ENCODE measurements at places on chromosomes 3 and 15.

DNA sequence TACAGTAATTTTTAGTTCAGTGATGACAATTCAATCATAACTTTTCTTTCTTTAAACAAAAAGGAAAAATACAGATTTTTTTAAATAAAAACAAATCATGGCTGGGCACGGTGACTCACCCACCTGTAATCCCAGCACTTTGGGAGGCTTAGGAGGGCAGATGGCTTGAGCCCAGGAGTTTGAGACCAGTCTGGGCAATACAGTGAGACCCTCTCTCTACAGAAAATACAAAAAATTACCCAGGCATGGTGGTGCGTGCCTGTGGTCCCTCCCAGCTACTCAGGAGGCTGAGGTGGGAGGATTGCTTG, 25.6 kb upstream of the ATG7 start:
- no peak for DNase-seq

- no peak for DNase-seq
These were observed 11.9 kb upstream of the PRKCD start for GRCh38 chr3:53149006-53149690.

- peak; percentile 31 for DNase-seq
These were observed at the start of gene FAH for GRCh38 chr15:80152896-80153876. Gene FAH, plus strand, starts transcription at chr15:80152999. Its CDS starts 56 bp downstream, at chr15:80153055.

- DNase-seq, result no peak
These were observed 302.3 kb upstream of the ICE2 start for GRCh38 chr15:60781211-60781713.

DNA sequence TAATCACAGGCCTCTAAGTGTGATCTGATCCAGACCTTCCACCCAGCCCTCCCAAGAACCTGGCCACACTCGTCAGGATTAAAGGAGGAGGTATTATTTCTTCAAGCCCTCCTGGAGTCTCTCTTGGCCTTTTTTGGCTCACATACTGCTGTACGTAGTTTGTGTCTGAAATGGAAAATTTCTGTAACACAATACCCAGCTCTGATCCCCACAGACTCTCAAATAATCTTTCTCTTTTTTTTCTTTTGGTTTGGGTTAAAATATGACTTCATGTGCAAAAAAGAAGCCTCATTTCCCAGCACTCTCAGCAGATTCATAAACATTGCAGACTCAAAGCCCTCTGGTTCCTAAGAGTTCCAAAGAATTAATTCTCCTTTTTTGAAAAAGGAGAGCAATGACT, 96.5 kb upstream of the PHLDB2 start:
- no peak for DNase-seq

DNA sequence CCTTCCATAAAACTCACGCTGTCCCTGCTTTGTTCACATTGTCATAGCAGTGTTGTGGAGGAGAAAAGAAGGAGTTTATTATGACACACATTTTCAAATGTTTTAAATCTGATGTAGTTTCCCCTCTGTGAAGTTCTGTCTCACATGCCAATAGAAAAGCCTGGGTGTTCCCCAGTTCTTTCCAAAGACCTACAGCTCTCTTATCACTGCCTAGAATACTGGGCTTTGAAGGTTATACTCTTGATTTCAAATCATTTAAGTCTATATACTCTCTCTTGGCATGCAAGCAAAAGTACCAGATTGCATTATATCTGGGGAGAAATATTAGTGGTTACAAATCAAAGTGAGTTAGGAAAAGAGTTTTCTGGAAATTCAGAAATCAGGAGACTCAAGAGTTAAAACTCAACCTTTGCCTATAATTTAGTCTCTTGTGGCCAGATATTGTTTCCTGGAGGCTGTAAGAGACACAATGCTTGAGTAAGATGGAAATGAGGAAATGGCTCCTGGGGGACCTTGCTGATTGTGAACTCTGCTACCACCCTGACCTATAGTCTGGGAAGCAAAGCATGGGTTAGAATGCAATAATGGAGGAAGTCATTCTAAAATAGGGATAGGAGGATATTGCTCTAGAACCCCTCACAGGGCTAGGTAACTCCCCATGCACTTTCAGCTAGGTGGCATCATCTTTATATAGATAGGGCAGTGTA, 182.8 kb downstream of the KCNAB1 start:
- no peak for DNase-seq

DNA sequence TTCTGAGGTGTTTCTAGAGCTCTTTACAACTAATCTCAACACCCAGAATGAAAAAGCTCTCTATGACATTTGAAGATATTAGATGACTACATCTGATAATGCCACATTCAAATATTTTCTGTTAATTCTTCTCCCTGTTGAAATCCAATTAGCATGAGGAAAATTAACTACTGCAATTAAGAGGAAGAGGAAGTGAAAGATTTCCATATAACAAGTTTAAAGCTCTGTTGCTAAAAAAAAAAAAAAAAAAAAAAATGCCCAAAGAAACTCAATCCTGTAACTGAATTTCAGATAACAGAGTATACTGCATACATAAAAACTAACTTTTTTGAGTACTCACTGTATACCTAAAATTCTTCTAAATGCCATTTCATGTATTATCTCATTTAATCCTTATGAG, 109.8 kb downstream of the TNIK start:
- DNase-seq, result no peak

DNA sequence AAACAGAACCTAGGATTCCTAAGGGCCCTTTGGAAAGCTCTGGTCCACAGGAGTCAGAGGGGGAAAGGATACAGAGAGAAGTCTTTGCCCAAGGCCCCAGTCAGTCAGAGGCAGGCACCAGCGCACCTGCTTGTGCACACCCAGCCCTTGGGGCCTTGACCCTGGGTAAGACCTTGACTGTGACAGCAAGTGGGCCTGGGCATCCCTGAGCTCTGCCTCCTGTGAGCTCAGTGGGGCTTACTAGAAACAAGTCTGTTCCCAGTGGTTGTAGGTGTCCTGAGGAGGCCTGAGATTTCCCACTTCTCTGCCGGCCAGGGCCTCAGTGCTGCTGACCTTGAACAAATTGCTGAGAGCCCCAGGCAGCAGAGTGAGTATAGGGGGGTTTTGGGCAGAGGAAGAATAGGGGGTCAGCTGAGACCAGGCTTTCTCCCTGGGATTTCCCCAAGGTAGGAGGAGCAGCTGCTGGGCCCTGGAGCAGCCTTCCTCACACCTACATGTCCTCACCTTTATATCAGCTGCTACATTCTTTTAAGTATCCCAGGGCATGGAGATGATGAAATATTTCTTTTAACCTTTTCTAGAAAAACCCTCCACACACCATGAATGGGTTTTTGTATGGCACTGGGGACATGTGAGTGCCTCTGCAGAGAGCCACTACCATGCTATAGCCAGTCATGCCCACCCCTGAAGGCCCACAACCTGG, 9.7 kb upstream of the DAG1 start:
- DNase-seq, result no peak

GRCh38 chr3:34634939-34635338, 836.5 kb downstream of the PDCD6IP start:
- no peak for DNase-seq

DNA sequence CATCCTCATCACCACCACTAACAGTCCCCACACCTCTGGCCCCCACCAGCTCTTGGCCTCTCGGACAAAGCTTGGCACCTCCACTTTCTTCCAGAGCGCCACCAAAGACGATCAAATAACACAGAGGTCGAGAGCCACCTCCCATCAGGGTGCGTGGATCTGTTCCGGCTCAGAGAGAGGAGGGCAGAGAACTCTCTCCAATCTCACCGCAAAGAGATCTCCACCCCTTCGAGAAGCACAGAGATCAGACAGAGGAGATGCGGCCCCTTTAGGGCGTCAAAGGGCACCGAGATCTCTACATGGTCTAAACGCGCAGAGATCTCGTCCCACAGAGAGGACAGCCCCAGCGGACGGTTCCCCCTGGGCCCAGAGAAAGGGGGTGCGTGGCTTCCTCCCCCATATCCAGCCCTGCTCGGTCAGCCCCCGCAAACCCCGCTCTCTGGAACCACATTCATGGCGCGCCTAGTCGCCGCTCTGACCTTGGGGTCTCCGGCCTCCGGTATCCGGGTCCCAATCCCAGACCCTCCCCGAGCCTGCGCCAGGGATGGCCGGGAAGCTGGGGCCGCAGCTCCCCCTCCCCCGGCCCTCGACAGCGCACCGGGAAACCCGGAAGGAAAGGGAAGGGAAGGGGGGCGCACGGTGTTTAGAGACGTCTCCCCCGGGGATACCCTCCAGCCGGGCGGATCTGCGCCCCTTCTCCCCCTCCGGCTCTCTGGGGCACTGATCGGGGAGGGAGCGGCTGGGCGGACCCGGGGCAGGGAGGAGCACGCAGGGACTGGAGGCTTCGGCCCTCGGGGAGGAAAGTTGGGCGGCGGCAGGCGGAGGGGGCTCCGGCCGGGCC, 608 bp downstream of the SCN5A start:
- DNase-seq, result no peak

- DNase-seq, result no peak
These were observed 25.0 kb downstream of the MIX23 start for GRCh38 chr3:122357828-122358702.

GRCh38 chr15:79617071-79617470, 184.9 kb downstream of the MINAR1 start:
- DNase-seq, result no peak

DNA sequence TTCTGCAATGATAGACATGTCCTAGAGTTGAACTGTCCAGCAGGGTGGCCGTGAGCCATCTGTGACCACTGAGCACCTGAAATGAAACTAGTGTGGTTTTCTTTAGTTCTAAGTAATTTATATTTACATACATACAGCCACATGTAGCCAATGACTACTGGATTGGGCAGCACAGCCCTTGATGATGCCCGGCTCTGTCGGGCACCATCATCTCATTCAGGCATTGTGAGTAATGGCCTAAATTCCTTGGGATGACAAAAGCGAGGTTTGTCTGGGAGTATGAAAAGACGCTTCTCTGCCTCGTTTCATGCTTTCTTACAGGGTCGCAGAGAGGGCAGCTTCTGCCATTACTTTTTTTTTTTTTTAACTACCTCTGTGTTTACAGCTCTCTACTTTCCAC, 251.9 kb upstream of the HES1 start:
- no peak for DNase-seq

DNA sequence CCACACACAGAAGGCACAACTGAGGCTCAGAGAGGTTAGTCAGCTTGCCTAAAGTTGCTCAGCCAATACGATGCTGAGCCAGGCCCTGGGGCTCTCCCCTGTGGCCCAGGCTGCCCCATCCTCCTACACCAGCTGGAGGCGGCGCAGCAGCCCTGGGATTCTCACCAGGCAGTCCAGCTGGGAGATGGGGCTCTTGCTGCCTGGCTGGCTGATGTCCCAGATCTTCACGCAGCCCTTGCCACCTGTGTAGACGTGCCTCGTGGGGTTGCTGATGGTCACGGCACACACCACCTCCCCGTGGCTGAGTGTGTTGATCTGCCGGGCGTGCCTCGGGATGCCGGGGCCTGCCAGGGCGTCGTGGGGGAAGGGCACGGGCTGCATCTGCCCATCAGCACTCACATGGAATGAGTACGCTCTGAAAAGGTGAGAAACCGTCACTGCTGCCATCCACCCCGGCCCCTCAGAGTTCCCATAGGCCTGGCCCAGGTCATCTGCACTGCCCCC, 42.8 kb downstream of the TLE3 start:
- no peak for DNase-seq

- no peak for DNase-seq
These were observed 9.6 kb downstream of the TGM4 start for GRCh38 chr3:44883999-44884431.

DNA sequence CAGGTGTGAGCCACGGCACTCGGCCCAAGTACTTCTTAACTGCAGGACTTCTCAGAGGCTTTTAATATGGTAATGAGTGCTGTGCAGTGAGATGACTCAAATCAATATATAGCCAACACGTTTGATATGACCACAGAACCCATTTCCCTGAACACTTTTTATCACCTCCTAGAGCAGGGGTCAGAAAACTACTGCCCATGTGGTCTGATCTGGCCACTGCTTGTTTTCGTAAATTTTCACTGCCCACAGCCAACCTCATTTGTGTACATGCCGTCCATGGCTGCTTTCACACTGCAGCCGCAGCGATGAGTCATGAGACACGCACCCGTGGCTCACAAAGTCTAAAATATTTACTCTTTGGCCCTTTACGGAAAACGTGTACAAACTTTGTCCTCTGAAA, 179.2 kb downstream of the RORA start:
- no peak for DNase-seq

DNA sequence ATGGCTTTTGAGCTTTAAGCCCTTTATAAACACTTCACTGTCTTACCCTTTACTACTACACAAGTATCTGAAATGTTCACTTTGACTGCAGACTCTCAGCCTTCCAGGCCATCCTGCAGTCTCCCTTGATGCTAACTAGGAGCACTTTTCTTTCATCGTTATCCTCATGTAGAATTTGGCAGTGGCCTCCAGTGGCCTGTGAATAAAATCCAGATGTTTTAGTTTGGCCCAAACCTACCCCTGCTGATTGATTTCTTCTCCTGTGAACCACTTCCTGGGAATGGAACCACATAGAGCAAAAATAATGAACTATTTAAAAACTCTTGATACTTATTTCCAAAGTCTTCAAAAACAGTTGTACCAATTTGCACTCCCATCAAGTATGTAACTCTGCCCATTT, 271.9 kb downstream of the FEZF2 start:
- DNase-seq, result no peak

DNA sequence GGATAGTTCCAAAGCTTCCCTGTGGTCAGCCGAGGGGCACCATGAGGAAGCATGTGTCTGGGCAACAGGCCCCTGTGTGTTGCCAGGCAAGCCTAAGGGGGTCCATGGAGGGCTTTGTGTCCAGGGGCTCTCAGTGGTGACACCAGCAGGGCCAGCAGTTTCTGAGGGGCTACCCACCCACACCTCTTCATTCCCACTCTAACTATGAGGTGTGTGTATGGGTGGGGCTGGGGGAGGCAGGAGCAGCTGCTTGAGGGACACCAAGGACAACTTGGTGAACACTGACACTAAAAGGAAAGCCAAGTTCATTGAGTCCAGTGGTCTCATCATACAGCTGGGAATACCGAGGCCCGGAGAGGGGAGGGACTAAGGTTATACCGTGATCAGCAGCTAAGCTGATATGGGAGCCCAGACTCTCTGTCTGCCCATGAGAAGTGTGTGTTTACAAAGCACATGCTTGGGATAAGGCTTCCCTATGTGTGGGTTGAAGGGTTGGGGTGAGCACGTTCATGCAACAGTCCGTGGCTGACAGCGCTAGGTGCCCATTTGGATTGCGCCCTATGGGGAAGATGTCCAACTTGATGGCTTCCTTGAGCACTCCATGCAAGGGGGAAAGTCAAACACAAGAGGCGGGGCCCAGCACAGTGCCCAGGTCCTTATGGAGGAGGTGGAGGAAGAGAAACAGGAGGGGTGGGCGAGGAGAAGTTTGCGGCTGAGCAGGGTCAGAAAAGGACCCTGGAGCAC, 34.8 kb upstream of the CHRNB4 start:
- DNase-seq, result no peak

DNA sequence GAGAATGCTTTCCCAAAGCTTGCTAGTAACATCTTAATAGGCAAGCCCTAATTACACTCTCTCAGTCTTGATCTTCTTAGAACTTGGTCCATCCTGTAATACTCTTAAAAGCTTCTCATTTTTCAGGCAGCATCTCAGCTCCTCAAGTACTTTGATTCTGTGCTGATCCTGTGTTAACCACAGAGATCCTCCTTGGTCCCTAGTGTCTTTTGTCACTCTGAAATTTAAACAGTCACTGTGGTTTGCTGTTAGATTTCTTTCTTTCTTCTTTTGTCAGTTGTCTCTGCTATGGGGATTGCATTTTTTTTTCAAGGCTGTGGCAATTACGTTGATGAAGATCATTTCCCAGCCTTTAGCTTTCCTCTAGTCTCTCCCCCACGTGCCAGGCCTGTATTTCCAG, 26.0 kb upstream of the UBE3A start:
- no peak for DNase-seq

- no peak for DNase-seq
These were observed 33.3 kb downstream of the TRPM7 start for GRCh38 chr15:50653156-50653743.
